ENCODE measurements at places on chromosomes 1 and 21.

DNA sequence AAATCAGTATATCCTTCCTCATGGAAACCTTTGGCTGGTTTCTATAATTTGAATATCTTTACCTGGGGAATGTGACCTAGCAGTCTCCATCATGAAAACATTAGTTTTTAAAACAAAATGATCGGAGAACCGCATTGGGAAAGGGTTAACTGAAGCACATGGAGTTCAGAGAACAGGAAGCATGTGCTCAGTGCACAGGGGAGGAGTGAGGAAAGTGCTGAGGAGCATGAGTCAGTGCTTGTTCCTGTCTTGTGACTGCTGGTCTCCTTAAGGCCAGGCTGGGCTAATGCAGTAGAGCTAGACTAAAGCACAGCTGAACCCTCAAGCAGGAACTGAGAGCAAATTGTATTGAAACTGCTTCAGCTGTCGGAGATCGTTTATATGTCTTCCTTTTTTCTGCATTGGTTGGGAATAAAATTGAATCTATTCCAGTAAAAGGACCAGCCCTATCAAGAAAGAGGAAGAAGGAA lies 5.8 kb downstream of the IFI16 start:
- no peak for DNase-seq

DNA sequence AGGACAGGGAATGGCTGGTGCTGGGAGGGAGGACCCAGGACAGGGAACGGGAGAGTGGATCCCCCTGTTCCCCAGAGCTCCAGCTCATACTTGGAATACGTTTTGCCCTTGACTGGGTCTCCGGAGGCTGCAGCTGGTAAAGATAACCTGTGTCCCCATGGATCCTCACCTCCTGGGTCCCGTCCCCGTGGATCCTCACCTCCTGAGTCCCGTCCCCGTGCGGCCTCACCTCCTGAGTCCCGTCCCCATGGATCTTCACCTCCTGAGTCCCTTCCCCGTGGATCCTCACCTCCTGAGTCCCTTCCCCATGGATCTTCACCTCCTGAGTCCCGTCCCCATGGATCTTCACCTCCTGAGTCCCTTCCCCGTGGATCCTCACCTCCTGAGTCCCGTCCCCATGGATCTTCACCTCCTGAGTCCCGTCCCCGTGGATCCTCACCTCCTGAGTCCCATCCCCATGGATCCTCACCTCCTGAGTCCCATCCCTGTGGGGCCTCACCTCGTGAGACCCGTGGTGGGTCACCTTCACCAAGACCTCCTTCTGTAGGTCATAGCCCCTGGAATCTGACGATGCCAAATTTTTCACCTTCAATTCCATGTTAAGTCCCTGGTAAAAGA lies 61.4 kb downstream of the SCCPDH start:
- no peak for DNase-seq

- DNase-seq, result no peak
Observed at GRCh38 chr1:28401760-28402159, 32.2 kb downstream of the PHACTR4 start.

DNA sequence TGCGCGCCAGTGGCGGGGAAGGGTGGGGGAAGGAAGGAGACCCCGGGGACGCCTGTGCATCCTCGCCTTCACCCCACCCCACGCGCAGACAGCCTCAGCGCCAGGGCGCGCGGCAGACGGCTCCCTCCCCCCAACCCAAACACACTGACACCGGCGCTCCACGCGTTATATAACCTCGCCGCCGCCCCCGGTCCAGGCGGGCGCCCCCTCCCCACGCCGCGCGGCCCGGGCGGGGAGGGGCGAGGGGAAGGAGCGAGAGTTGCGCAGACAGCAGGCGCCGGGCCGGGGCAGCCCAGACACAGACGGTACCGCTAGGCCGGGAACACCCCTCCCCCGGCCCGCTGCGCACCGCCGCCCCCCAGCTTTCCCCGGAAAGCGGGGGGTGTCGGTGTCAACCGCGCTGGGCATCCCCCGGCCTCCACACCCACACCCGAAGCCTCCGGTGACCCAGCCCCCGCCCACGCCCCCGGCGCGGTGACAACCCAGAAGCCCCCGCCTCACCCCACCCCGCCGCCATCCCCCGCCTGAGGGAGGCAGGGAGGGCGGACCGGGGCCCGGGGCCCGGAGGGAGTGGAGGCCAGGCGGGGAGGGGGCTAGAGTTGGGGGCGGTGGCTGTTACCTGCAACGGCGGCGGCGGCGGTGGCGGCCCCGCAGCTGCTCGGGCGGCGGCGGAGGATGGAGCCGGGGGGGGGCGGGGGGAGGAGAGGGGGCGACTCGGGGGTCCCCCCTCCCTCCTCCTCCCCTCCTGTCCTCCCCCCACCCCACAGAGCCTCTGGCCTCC lies 432 bp downstream of the AKT3 start:
- DNase-seq, result peak; percentile 54

- no peak for DNase-seq
Observed at GRCh38 chr1:176285996-176286395, 78.9 kb upstream of the COP1 start.

DNA sequence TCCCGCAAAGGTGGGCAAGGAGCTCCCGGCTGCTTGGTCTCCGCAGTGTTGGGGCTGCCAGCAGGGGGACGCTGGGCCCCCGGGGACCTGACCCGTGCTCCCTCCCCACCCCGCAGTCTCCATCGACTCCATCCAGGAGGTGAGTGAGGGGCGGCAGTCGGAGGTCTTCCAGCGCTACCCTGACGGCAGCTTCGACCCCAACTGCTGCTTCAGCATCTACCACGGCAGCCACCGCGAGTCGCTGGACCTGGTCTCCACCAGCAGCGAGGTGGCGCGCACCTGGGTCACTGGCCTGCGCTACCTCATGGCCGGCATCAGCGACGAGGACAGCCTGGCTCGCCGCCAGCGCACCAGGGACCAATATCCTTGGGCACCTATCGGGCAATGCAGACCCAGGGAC lies 3.5 kb downstream of the PLCH2 start:
- no peak for DNase-seq

- DNase-seq, result no peak
Observed at GRCh38 chr1:180501865-180502360, 464 bp downstream of the ACBD6 start.

- no peak for DNase-seq
Observed at GRCh38 chr1:47991673-47992072, 5.5 kb downstream of the TRABD2B start.

GRCh38 chr1:97050506-97050905 lies 328.9 kb downstream of the PTBP2 start:
- DNase-seq, result no peak

GRCh38 chr1:246373828-246374569 lies 133.1 kb downstream of the SMYD3 start:
- no peak for DNase-seq

- DNase-seq, result no peak
Observed at GRCh38 chr1:64095832-64096231, 107.6 kb upstream of the UBE2U start.

GRCh38 chr1:111801071-111801850 lies 45.6 kb downstream of the DDX20 start:
- no peak for DNase-seq

- no peak for DNase-seq
Observed at GRCh38 chr1:148264374-148265276, 112.5 kb upstream of the NBPF11 start.

DNA sequence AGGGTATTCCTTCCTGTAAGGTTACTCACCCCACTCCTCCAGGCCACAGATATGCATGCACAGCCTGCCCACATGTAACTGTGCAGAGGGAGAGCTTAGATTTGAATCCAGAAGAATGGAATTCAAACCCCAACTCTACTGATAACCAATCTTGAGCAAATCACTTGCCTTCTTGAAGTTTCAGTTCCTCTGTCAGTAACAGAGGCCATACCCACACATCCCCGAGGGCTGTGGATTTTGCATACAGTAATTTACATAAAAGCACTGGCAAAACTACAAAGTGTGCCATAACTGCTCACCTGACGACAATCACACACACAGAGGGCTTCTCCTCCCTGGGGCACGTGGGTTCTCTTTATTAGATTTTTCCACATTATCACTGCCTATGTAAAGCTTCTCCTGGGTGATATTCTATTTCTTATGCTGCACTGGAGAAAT lies 18.6 kb downstream of the CD247 start:
- DNase-seq, result no peak

GRCh38 chr1:93991271-93991670 lies 82.0 kb upstream of the GCLM start:
- DNase-seq, result no peak

DNA sequence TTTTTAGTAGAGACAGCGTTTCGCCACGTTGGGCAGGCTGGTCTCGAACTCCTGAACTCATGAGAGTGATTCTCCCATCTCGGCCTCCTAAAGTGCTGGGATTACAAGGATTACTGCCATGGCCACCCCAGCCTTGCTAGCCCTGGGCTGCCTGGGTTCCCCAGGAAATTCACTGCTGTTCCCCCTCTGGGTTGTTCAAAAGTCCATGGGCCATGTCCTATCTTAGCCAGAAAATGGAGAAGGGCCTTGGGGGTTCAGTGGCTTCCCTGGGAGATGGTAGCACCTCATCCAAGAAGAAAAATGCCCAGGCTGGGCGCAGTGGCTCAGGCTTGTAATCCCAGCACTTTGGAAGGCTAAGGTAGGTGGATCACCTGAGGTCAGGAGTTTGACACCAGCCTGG lies 20.9 kb downstream of the SLC26A9 start:
- DNase-seq, result no peak

DNA sequence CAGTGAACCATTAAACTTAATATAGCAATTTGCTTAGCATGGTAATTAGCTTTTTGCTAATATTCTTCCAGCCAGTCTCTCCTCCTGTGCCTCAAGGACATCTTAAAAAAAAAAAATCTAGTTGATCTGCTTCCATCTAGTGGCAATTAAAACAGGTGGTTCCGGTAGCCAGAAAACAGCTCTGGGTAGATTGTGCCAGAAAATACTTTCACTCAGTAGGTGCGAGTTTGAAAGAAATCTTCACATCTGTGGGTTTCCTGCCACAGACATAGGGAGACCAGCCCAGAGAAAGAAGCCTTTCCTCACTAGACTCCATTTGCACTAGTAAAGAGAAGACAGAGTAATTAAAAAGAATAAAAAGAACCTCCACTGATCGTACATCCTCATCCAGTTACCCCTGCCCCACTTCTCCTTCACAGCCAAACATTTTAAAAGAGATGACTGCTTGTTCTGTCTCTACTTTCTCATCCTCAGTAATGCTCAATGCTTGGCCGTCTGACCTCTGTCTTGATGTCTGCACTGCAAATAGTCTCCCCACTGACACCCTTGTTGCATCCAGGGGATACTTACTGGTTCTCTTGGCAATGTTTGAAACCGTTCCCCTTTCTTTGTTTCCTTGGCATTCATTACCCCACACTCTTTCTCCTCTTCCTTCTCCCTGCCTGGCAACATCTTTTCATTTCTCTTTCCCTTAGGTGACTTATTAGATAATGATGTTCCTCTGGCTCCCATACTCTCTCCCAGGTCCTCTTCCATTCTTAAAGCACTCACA lies 16.9 kb downstream of the SELL start:
- no peak for DNase-seq

- no peak for DNase-seq
Observed at GRCh38 chr1:184810735-184811343, 56.2 kb upstream of the EDEM3 start.

- no peak for DNase-seq
Observed at GRCh38 chr1:167562702-167563101, 9.1 kb upstream of the CREG1 start.

- DNase-seq, result peak; percentile 91
Observed at GRCh38 chr1:54581621-54582035, 33.6 kb downstream of the ACOT11 start.

- DNase-seq, result no peak
Observed at GRCh38 chr21:43703035-43703880, 15.7 kb upstream of the PDXK start.

- DNase-seq, result peak; percentile 9
Observed at GRCh38 chr1:225318706-225319575, 108.9 kb downstream of the LBR start.

GRCh38 chr1:4599521-4599920 lies 54.9 kb upstream of the AJAP1 start:
- no peak for DNase-seq

DNA sequence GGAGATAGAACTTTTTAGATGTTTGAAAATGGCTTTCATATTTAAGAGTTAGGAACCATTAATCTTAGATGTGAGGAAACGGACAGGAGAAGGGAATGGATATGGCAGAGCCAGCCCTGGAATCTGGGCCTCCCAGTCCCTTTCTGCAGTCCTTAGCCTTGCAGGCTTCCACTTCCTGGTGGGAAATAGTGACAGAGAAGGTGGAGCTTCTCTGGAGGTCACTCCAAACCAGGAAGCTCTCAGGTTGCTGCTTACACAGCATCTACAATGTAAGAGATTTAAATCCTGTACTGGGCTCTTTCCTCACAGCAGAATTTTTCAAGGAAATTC lies 2.5 kb downstream of the S100A11 start:
- DNase-seq, result no peak

DNA sequence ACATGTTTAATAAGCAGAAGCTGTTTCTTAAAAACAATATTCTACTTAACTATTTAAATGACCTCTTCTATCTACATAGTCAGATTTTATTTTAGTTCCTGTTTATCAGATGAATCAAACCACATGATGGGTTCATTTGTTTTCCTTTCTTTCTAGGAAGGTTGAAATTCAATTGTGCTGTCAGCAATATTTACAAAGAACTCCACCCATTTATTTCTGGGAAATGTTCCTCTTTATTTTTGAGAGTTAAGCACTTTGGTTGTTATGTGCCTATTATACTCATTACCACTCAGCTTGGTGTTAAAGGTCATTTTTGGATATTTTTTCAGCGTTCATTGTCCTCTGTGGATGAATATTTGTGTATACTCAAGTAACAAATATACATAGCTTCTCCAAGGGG lies 84.9 kb downstream of the C4BPA start:
- DNase-seq, result no peak

DNA sequence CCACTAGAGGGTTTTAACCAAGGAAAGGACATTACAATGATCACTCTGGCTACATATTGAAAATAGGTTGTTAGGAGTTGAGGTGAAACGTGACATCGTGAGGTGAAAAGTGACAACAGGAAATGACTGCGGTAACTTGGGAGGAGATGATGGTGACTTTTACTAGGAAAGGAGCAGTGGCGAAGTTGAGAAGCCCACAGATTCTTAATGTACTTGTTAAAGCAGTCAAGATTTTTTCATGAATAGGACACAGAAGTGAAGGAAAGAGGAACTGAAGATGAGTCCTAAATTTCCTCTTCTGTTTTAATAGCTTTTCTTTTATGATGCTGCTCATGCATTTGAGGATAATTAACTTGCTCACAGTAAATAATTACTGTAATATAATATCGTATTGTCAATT lies 59.5 kb downstream of the OMA1 start:
- DNase-seq, result no peak

DNA sequence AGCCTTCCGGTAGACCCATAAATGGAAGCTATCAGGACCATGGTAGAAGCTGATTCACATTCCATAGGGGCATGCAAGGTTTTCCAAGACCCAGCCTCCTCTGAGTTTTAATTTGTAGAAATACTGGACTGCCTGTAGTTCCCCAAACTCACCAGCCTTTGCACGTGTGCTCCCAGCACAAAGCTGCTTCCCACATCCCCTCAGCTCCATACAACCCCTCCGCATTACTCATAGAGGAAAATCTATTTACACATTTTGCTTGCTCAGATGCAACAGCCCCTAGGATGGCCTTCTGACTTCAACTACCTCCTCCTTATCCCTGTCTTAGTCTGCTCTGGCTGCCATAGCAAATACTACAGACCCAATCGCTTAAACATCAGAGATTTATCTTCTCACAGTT lies 336.2 kb downstream of the SETD4 start:
- DNase-seq, result no peak

Measured in DMS 273 treated with DMSO at 0.1 percent for 48 hours (cell line).